ENCODE measurements at places on chromosomes 5 and 9.

DNA sequence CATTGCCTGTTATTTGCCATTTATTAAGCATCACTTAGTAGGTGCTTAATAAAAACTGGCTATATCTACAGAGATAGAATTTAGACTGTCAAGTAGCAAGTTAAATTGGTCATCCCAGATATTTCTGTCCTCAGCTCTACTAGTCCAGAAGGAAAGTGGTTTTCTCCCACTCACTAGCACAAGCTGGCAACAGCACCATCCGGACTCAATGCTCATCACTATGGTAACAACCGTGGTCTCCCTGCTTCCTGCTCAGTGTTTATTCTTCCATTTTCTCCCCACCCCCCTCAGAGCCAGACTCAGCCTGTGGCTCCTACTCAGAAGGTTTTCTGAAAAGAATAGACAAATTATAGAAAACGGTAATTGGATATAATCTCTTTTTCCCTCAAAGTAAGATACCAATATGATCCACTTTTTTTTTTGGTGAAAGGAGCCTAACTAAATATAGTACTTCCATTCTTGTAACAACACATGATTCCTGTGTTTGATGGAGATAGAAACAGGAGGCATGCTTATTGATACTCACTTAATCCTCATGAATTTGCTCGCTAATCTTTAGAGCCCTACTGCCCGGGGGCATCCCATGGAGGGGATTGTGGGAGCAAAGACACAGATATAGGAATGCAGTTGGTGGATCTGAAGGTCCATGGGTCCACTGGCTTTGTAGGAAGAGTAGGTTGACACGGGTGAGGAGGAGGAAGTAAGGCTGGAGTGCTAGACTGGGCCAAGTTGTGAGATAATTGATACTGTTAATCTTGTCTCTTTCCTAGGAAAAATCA is 191.4 kb downstream of the MAN2A1 start:
- DNase-seq: no peak

GRCh38 chr9:14525856-14526255 is 167.4 kb downstream of the ZDHHC21 start:
- no peak for DNase-seq

- no peak for DNase-seq
Observed at GRCh38 chr9:100579665-100580064, 1.8 kb downstream of the CAVIN4 start.

- DNase-seq: no peak
Observed at GRCh38 chr5:59766427-59767210, 126.9 kb downstream of the PDE4D start.

- DNase-seq: peak; percentile 48
Observed at GRCh38 chr9:108468364-108468763, 387.4 kb downstream of the ACTL7B start.

GRCh38 chr5:33441241-33442177 is 744 bp downstream of the TARS1 start:
- DNase-seq: peak; percentile 35

DNA sequence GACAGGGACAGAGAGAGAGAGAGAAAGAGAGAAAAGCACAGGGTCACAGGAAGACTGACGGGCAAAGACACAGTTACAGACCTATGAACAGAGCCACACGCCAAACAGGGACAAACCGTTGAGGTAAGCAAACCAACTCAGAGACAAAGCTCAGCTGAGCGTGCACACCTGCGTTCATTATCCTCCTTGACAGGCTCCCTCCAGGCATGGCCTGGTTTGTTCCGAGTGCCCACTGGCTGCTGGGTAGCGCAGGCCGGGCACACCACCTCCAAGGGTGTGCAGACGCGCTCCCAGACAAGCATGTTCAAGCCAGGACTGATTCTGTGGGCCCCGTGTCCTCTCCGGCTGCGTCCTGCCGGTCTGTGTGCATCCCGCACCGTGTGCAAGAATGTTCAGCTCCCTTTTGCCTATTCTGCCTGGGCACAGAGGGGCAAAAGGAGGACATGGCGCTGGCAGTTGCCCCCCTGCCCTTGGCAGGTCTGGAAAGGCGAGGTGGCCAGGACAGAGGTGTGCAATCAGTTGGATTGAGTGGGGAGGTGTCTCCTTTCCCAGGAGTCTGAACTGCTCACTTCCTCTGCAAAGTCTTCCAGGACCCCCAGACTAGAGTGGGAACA is 467 bp upstream of the SMIM32 start:
- DNase-seq: no peak

- no peak for DNase-seq
Observed at GRCh38 chr9:28301281-28301680, 728.0 kb upstream of the C9orf72 start.

DNA sequence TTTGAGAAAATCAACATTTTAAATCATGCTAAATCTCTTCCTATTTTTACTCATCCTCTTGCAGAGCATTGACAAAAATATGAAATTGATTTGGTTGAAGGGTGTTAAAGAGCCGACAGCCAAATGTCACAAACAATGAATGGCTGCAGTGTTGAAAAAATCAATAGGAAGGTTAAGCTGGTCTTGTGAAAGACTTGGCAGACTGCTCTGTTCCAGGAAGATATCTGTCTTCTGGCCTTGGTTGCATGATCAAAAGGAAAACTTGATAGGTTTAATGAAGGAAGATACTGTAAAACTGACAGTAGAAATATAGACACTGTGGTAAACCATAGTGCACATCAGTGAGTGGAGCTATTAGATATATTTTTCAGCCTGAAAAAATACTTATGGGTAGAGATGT is 103.6 kb downstream of the PBX3 start:
- DNase-seq: no peak

Data from neural progenitor cell (in vitro differentiated cells).